ENCODE measurements at places on chromosomes 3 and 15.

DNA sequence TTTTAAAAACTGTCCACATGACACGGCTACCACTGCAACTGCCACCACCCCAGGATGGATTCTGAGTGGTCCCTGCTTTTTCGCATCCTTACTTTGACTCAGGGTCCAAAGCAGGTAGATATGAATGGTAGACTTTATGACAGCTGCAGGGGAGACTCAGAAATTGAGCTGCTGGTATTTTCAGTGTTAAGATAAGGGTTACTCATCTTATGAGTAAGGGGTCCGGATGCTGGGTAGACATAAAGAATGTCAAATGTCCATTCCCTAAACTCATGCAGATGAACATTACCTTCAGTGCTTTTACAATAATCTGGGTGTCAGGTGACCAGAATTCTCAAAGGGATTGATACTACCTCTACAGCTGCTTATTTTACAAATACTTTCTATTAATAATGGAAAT, 25.9 kb upstream of the BBX start:
- no peak for DNase-seq

DNA sequence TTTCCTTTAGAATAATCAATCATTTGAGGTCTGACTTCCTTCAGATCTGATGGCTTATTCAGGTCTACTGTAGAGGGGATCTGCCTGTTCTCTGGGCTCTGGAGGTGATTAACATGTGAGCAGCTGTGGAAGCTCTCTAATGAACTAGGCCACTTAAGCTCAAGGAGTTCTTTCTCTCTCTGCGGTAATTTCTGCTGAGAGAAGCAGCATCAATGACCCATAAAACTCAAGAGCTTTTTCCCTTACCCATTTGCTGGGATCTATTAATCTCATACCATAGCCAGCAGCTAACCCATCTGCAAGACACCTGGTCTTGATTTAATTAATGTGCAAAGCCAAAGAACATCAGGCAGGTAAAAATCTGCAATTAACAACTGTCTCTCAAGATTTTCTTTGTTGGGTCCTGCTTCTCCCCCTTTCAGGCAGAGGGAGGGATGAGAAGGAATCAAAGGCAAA, 73.2 kb upstream of the DLG1 start:
- DNase-seq = no peak

- DNase-seq = no peak
Observed at GRCh38 chr15:100264994-100265640, 76.7 kb downstream of the ADAMTS17 start.

DNA sequence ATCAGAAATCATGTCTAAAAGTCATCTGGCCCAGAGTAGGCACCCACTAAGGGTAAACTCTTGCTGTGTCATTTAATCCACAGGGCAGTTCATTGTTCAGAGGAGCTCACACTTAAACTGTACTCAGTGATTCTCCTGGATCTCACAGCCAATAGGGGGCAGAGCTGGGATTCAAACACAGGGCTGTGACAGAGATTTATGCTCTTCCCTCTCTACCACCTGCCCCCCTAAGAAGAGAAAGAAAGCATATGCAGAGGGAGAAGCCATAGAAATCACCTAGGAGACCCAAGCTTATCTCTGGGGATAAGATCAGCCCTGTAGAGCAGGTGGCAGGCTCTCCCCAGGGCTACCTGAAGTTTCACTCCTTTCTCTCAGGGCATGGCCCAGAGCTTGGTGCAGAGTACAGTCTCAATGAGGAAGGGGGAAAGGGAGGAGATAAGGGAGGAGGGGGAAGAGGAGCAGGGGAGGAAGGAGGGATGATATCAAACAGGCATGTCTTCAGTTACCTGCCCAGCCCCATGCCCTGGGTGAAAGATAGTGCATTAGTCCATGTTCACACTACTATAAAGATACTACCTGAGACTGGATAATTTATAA, 51.8 kb upstream of the ADPGK start:
- no peak for DNase-seq

GRCh38 chr3:130548356-130548755, 31.4 kb downstream of the COL6A6 start:
- DNase-seq = no peak

GRCh38 chr3:32655167-32655566, 29.8 kb upstream of the CNOT10 start:
- DNase-seq = no peak

GRCh38 chr3:185216607-185216958, 37.3 kb downstream of the EHHADH start:
- DNase-seq = no peak

GRCh38 chr3:112093180-112093522, 7.0 kb downstream of the C3orf52 start:
- no peak for DNase-seq

DNA sequence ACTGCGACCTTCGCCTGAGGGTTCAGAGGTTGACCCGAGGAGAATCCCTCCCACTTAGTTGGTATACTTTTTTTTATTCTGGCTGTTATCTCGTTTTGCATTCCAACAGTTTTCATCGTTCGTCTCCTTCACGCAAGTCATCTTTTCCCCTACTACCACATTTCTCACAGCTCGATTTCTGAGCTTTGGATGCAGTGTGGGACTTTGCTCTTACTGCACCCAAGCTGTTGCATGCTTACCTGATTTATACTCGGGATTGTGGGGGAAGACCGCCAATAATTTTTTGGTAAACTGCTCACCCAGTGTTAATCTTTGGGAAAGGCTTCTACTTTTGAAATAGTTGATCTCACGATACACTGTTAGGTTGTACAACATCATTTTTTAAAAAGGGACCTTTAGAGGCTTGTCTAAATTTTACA, 702 bp downstream of the TBC1D23 start:
- DNase-seq = no peak

- no peak for DNase-seq
Observed at GRCh38 chr3:139686206-139686605, 8.4 kb upstream of the NMNAT3 start.

DNA sequence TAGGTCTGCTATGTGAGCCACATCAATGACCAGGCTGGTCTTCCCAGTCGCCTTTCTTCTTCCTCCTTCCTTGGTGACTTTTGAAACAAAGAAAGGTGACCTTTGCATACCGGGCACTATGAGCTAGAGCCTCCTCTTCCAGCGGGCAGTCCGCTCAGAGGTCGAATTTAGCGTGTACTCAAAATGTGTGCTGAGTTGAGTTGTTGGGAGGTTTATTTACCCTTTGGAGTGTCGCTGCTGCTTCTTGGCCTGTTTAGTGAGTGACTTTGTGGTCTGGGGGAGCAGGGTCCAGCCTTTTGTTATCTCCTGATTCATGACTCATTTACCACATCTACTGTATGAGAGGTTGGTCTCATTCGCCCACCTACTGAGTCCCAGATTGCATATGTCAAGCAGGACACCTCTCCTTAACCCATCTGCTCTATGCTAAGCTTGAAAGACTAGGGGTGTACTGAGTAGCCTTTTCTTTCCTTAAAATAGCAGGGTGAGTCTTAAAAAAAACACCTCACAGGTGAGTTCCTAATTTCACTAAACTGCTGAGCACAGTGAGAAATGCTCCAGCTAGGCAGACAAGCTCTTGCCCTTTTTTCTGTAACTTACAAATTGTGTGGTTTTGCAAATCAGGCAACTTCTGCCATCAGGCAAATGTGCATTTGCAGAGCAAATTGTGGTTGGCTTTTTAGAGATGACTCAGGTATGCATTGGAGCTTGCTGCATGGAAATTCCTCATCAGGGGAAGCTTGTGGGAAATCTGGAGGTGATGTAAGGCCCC, 3.2 kb upstream of the SIAH2 start:
- DNase-seq = no peak

GRCh38 chr3:192091831-192092230, 630.9 kb downstream of the PYDC2 start:
- no peak for DNase-seq

DNA sequence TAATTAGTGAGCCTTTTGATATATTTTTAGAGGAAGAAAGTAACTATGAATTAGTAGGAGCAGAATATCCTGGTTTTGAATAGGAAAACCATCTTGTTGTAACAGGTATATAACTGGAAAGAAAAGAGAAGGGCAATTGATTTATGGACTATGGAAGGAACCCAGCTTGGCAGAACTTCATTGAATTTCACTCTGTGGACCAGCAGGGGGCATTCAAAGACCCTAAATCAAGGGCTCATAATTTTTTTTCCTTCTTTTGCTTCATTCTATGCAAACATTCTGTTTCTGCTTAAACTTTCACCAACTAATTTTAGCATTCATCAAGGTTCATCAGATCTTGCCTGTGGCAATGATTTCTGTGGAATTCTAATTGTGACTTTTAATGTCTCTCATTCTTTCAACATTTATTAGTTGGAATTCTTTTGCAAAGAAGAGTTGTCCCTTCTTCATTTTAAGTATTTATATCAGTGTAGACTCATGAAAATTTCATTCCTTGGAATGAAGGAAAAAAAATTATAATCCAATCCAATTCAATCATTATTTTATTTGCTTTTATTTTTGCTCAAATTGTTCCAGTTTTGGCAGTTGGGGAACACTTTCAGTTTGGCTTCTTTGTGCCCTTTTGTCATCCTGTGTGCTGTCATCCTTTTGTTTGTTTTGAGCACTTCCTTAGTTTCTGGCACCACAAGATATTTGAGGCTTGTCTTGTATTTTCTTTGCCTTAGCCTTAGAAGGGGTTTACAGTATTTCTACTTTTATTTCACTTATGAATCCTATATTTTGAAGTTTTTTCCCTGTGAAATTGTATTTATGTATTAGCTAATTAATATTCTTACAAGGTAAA, 30.4 kb downstream of the NXPE3 start:
- DNase-seq = peak; percentile 31

GRCh38 chr3:193148688-193149473, 92.1 kb upstream of the PLAAT1 start:
- DNase-seq = no peak

DNA sequence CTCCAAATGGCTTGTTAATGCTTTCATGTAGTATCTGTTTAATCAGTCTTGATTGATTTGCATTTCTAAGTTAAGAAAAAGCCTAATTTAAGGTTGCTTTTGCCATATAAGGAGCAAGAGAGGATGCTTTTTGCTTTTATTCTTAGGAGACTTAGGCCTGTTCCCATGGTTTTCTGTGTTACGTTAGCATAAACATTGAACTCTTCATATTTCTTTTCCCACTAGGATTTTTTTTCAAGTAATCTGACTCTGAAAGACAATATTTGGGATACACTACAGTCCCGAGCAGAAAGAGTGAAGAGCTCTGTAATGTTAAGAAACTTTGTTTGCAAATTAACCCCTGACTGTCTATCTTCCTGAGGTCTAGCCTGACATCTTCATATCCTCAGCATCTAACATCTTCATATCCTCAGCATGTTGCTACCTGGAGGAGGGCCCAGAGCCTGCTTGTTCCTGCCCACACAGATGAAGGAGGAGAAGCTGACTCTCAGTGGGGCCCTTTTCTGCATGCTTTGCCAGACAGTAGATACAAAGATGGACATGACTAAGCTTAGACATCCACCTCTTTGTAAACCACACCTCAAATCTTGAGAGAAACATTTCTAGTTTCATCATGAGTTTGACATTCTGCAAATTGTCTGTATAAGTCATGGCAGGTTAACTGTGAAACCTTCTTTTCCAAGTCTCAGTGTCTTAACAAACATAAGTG, 86.2 kb upstream of the COL6A5 start:
- DNase-seq = no peak

DNA sequence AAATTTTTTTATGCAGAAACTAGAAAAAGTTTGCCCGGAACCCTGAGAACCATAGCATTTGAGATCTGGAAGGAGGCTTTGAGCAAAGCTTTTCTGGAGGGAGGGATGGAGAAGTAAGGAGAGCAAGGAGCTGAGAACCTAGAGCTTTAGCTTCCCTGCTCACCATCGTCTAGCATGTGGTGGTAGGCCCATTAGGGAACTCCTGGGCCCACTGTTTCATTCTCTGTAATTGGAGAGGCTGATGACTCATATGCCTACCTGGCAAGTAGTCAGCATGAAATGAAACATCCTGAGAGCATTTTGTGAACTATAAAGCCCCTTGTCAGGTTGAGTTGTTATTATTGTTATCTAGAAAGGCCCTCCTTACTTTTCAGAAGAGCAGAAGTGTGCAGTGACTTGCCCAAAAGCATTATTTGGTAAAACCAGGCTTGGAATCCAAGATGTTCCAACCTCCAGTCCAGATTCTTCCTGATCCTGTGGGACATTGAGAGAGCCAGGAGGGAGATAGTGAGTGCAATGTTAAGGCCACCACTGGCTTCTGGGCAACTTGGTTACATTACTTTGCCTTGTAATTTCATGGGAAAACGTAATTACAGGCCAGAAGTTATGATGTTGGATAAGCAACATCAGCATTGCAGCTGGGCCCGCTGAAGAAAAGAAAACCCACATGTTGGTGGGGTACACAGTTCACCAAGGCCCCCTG, 104.5 kb upstream of the BFSP2 start:
- DNase-seq = no peak

DNA sequence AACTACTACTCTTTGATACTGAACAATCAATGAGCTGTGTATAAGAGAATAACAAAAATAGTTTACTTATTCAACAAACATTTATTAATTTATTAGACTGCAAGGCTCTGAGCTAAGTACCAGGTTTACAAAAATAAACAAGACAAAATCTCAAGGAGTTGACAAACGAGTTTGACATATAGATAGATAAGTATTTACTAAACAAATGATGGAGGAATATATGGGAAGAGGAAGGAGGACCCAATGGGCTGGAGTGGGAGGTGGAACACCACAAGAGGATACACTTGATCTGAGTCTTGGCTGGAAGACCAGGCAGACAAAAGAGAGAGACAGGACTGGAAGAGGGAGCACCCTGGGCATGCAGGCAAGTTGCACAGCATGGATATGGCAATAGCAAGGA, 47.5 kb upstream of the FSIP1 start:
- DNase-seq = no peak

DNA sequence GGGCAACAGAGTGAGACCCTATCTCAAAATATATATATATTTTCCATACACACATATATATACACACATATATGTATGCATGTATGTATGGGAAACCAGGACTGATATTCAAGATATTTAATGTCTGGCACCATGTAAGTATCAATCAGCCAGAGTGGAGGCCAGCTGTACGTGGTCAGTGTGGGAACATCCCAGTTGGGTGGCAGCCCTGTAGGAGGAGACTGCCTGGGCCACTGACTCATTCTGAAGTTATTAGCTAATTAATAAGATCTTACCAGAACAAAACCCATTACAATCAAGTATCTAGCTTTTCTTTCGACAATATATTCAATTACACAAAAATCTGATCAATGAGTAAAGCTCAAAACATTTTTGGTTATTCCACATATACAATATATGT, 85.1 kb upstream of the OCA2 start:
- no peak for DNase-seq

- no peak for DNase-seq
Observed at GRCh38 chr15:46080016-46080415, 445.2 kb downstream of the SQOR start.

DNA sequence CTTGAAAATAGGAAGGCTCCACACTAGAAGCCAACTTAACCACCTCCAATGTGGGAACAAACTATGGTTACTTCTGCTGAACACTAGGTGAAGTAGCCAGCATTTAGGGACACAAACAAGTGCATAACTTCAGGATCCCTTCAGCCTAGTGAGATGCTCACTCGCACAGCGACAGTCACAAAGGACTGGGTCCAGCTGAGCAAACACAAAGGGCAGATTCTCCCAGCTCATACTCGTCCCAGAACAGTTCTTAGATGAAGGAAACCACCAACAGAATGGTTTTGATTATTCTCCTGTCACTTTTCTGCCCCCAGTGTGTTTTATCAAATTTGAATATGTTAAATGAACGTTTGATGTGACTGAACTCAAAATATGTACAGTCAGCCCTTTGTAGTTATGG, 201.6 kb downstream of the KCNAB1 start:
- no peak for DNase-seq
